ENCODE measurements at places on chromosomes 2 and 18. TPM values are rescaled to one million over a fixed set of nuclear protein-coding genes. Genes with fewer than 3 reads are reported as not detected.

The EFEMP1 gene
- 11.5 TPM for polyA plus RNA-seq

DNA sequence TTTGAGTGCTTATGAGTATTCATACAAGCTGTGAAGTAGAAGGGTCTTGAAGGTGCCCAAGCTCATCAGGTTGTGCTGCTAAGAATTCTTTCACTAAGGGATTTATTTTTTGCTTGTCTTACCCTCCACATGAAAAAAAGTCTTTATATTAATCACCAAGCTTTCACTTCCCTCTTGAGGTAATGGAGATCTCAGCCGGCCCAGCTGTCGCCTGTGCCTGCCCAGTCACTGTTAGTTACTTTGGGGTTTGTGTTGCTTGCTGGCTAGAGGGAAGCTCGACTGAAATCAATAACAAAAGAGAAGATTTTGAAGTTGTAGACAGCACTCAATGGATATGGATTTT is 21.9 kb downstream of the MC2R start:
- no peak for DNase-seq
- H3K4me1 ChIP-seq: no peaks in the 10 kb centered on the region
- H3K27me3 ChIP-seq: no peaks in the 10 kb centered on the region
- no peak overlapping the region for H3K4me3 ChIP-seq
- H3K27ac ChIP-seq: no peak overlapping the region
- no peaks in the 10 kb centered on the region for H3K36me3 ChIP-seq

DNA sequence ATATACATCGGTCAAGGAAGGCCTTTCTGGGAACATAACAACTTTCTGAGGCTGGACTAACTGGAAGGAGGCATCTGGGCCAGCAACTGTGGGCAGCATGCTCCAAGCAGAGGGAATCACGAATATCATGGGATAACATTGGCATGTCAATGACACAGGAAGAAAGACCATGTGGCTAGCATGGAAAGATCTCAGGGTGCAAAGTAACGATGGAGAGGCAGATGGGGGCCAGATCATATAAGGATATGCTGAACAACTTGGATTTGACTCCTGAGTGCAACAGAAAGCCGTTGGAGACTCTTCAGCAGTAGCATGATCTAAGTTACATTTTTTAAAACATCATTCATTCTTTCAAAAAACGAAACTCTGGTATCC is 133.6 kb downstream of the FOXI3 start:
- no peaks in the 10 kb centered on the region for H3K4me1 ChIP-seq
- no peaks in the 10 kb centered on the region for H3K36me3 ChIP-seq
- no peak overlapping the region for H3K27ac ChIP-seq

The FTCDNL1 gene
- 3.9 TPM for polyA plus RNA-seq

DNA sequence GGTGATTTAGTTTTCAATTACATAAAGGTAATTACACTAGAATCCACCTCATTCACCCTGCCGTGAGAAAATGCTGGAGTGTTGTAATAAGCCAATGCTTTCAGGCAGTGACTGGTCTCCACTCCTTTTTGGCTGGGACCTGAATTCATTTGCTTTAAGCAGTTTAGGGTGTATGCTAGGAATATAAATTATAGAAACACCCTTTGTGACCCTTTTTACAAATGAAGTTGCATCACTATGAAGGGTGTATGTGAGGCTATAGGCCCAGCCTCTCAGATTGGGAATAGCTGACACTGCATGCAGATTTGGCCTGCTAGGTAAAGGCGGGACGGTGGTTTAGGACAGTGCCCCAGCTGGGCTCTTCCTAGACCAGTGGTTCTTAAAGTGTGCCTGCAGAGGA is 50.8 kb upstream of the NFE2L2 start:
- no peak for DNase-seq
- no peak overlapping the region for H3K4me3 ChIP-seq
- H3K36me3 ChIP-seq: no peaks in the 10 kb centered on the region
- H3K4me1 ChIP-seq: peaks cover 7% of the 10 kb centered on the region

The AMER3 gene
- not detected for polyA plus RNA-seq

The CNDP1 gene
- polyA plus RNA-seq: 21.1 TPM

The SPRED2 gene
- polyA plus RNA-seq: 7.3 TPM

DNA sequence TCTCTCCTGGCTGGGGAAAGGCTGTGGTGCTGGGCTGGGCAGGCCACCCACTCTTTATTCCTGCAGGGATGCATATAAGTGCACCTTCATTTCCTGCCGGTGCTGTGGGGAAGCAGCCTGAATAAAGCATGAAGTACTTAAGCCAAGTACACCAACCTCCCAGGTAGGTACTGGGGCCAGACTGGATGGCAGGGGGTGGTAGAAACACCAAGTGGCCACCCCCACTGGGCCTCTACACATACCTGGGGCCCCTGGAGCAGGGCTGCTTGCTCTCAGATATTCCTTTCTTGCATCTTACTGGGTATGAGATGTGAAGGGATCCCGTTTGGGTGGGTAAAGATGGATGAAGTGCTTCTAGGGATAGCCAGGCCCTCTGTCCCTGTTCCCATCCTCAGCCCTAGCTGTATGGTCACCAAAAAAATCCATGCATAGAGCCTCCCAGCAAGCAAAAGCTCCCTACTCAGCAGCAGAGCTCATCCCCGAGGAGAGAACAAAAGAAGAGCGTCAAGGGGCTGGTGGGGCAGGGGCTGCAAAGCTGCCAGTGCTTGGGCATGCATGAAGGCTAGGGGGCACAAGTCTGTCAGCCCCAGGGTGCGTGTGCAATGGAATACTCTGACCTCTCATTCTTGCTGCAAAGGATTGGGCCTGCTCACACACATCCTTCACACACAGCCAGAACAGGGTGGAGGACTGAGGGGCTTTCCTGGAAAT is 22.0 kb downstream of the CCT7 start:
- no peak overlapping the region for H3K4me3 ChIP-seq
- peaks cover 32% of the 10 kb centered on the region for H3K36me3 ChIP-seq
- H3K27me3 ChIP-seq: no peaks in the 10 kb centered on the region

- DNase-seq: no peak
- H3K27me3 ChIP-seq: no peaks in the 10 kb centered on the region
Observed at GRCh38 chr18:76889091-76889699, 66.8 kb downstream of the ZNF236 start.

- no peaks in the 10 kb centered on the region for H3K27me3 ChIP-seq
- no peak for DNase-seq
- no peak overlapping the region for H3K27ac ChIP-seq
- no peak overlapping the region for H3K4me3 ChIP-seq
- H3K36me3 ChIP-seq: no peaks in the 10 kb centered on the region
Observed at GRCh38 chr2:181774685-181775084, 94.4 kb upstream of the NEUROD1 start.

DNA sequence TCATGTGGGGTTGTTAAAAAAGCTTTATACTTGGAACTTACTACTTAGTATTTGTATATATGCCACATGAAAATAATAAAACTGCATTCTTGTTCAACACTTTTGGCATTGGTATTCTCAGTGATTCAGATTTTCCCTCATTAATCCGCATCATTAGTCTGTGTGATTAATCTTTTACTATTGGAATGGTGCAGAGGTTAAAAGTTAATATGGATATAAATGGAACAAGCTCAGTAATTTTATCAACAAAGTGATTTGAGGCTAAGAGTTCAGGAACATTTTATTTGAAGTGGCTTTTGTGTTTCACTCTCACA is 45.4 kb upstream of the REG3G start:
- DNase-seq: no peak
- no peaks in the 10 kb centered on the region for H3K27me3 ChIP-seq
- no peaks in the 10 kb centered on the region for H3K4me1 ChIP-seq
- no peak overlapping the region for H3K27ac ChIP-seq
- H3K36me3 ChIP-seq: no peaks in the 10 kb centered on the region
- no peak overlapping the region for H3K4me3 ChIP-seq

GRCh38 chr2:39607538-39608262 is 58.0 kb upstream of the TMEM178A start:
- no peak overlapping the region for H3K27ac ChIP-seq
- no peaks in the 10 kb centered on the region for H3K4me1 ChIP-seq
- H3K4me3 ChIP-seq: no peak overlapping the region
- H3K36me3 ChIP-seq: no peaks in the 10 kb centered on the region

GRCh38 chr2:19062370-19062769 is 296.1 kb downstream of the OSR1 start:
- H3K4me1 ChIP-seq: no peaks in the 10 kb centered on the region
- DNase-seq: no peak
- no peaks in the 10 kb centered on the region for H3K36me3 ChIP-seq
- no peaks in the 10 kb centered on the region for H3K27me3 ChIP-seq
- no peak overlapping the region for H3K4me3 ChIP-seq
- H3K27ac ChIP-seq: no peak overlapping the region

DNA sequence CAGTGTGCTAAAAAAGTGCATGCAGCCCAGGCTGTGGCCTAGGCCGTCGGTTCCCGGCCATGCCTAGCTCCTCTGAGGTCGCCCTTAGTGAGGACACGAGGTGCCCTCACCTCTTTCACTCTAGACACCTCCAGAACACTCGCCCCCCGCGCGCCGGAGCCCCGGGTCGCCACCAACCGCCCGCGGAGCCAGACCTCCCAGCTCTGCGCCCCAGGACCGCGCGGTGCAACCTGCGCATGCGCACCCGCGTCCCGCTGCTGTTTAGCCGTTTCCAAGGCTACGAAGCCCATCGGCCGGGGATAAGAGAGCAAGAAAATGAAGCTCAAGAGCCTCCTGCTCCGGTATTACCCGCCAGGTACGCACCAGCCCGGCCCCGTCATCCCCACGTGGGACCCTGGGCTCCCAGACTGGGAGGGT is at the start of gene DAW1:
Gene DAW1 (plus strand): TSS at position 257 of the 417 bp plus-strand sequence. CDS start 59 bp downstream, at position 316.
- no peak within 1 kb of the TSS for H3K4me3 ChIP-seq
- H3K27me3 ChIP-seq: no peaks in the 10 kb centered on the region
- peak; percentile 58 for DNase-seq
- H3K4me1 ChIP-seq: no peaks in the 10 kb centered on the region
- no peaks in the 10 kb centered on the region for H3K36me3 ChIP-seq

DNA sequence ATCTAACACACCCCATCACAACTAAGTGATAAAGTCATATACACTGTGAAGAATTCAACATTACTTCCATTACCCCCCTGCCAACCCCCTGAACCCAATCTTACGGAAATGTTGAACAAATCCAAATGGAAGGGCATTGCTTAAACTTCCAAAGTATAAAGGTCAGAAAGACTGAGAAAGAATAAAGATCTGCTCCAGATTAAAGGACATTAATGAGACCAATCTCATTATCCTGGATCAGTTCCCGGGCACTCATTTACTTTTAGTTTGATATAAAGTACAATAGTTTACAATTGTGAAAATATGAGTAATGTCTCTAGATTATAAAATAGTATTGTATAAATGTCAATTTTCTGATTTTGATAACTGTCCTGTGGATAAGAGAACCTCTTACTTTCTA is 229.4 kb downstream of the PID1 start:
- no peaks in the 10 kb centered on the region for H3K4me1 ChIP-seq
- H3K27me3 ChIP-seq: no peaks in the 10 kb centered on the region
- H3K36me3 ChIP-seq: no peaks in the 10 kb centered on the region
- no peak for DNase-seq
- no peak overlapping the region for H3K4me3 ChIP-seq

GRCh38 chr2:127633556-127634065 is 12.3 kb upstream of the GPR17 start:
- H3K36me3 ChIP-seq: no peaks in the 10 kb centered on the region
- H3K27me3 ChIP-seq: no peaks in the 10 kb centered on the region
- H3K27ac ChIP-seq: no peak overlapping the region
- no peaks in the 10 kb centered on the region for H3K4me1 ChIP-seq

The ALPG gene
- polyA plus RNA-seq: not detected

DNA sequence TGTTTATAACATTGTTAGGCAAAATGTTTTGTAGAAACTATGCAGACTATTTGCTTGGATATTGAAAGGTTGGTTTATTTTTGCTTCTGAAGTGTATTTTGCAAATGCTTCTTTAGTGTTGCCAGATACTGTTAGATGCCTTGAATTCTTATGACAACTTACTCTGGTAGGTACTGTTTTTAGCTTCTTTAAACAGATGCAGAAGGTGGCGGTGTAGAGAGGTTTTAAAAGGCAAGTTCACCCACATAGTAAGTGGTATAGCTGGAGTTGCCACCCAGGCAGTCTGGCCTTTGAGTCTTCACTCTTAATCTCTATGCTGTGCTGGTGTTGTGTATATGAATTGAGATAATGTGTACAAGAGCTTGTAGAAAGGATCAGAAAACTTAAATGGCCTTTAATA is 3.6 kb downstream of the PCYOX1 start:
- H3K4me3 ChIP-seq: no peak overlapping the region
- no peak for DNase-seq
- no peaks in the 10 kb centered on the region for H3K36me3 ChIP-seq

DNA sequence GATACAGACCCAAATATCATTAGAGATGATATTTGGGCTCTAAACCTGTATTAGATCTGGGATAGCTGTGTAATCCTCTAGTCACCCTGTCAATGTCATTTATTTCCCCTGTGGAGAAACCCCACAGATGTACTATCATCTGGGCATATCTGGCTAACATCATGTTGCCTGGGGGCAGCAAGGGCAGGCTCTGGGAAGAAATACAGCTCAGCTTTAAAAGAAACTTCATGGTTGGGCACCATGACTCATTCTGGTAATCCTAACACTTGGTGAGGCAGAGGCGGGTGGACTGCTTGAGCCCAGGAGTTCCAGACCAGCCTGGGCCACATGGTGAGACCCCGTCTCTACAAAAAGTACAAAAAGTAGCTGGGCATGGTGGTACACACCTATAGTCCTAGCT is 282.5 kb downstream of the SLC8A1 start:
- H3K4me3 ChIP-seq: no peak overlapping the region
- no peaks in the 10 kb centered on the region for H3K4me1 ChIP-seq
- DNase-seq: no peak
- no peaks in the 10 kb centered on the region for H3K27me3 ChIP-seq

DNA sequence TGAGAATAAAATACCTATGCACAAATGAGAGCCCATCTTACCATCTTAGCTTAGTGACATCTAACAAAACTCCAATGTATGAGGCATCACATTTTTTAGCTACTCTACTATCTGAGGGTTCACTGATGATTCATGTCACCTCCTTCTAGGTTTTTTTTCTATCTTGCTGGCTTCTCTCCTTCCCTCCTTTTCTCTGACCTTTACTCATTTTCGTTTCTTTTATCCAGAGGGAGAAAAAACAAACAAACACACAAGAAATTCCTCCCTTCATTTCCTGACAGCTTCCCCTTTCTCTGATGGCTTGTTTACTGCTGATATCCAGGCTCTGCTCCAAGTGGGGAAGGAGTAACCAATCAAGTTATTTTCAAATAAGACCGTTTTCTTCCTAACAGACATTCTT is 115.1 kb downstream of the UBE2E3 start:
- no peaks in the 10 kb centered on the region for H3K27me3 ChIP-seq
- DNase-seq: no peak
- H3K27ac ChIP-seq: no peak overlapping the region
- H3K4me1 ChIP-seq: no peaks in the 10 kb centered on the region
- no peak overlapping the region for H3K4me3 ChIP-seq

DNA sequence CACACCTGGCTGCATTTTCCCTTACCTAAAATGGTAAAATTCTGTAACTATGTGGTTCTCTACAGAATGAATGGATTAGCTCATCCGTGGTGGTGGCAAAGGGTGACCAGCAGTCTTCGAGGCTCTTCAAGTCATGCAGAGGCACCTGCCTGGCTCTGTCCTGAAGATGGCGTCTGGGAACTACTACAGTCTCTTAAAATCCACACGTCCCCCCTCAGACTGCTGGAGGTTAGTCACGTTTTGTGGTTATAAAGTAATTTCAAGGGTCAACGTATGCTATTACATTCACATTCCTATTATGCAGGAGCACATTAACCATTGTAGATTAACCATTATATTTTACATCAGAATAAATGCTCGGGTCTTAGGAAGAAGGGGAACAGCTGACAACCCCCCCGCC is 616.7 kb downstream of the GALR1 start:
- no peak overlapping the region for H3K4me3 ChIP-seq
- no peak overlapping the region for H3K27ac ChIP-seq
- no peaks in the 10 kb centered on the region for H3K4me1 ChIP-seq
- DNase-seq: no peak
- no peaks in the 10 kb centered on the region for H3K36me3 ChIP-seq
- H3K27me3 ChIP-seq: no peaks in the 10 kb centered on the region

GRCh38 chr2:513981-514706 is 163.1 kb downstream of the TMEM18 start:
- no peak overlapping the region for H3K27ac ChIP-seq
- H3K4me1 ChIP-seq: no peaks in the 10 kb centered on the region
- H3K27me3 ChIP-seq: no peaks in the 10 kb centered on the region
- H3K36me3 ChIP-seq: no peaks in the 10 kb centered on the region
- no peak overlapping the region for H3K4me3 ChIP-seq

Measured in liver (tissue), 10 donors.